ENCODE measurements at places on chromosomes 13 and 19.

DNA sequence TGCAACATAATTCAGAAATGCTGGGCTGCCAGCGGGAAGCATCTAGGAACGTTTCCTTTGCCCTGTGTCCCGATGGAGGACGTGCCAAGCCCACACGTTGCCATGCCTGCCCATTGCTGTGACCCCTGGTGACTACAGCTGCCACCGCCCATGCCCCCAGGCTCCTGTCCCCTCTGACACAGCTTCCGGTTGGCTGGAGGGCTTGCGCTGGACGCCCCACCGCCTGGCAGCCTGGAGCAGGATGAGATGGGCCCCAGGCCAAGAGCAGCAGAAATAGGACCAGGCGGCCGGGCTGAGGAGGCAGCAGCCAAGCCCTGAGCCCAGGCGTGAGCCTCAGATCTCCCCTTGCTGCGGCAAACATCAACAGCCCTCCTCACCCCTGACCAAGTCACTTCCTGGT lies 125.9 kb downstream of the COL4A2 start:
- H3K36me3 ChIP-seq: peaks cover 39% of the 10 kb centered on the region
- H3K27ac ChIP-seq: peak overlapping the region; percentile 51
- no peak overlapping the region for H3K4me3 ChIP-seq

GRCh38 chr19:55066107-55066709 lies 3.3 kb upstream of the RDH13 start:
- no peaks in the 10 kb centered on the region for H3K27me3 ChIP-seq
- no peaks in the 10 kb centered on the region for H3K36me3 ChIP-seq
- no peak for DNase-seq
- H3K27ac ChIP-seq: no peak overlapping the region
- no peak overlapping the region for H3K4me3 ChIP-seq
- H3K4me1 ChIP-seq: peaks cover 22% of the 10 kb centered on the region

DNA sequence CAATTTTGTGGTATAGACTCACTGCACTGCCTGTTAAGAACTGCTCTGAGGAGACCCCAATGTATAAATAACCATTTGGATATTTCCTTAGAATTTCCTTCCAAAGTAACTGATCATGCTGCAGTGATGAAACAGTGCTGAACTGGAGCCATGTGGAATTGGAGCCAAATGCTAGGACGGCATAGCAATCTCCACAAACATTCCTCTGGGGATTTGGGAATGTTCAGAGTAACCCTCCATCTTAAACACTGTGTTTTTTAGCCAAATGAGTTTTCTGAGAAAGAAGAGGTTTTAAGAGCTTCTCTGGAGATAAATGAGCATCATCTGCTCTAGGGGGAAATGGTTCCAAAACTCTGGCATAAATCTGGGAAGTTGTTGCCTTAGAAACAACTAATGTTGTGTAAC lies 98.2 kb downstream of the OLFM4 start:
- peaks cover 3% of the 10 kb centered on the region for H3K27me3 ChIP-seq
- no peaks in the 10 kb centered on the region for H3K4me1 ChIP-seq
- DNase-seq: no peak

DNA sequence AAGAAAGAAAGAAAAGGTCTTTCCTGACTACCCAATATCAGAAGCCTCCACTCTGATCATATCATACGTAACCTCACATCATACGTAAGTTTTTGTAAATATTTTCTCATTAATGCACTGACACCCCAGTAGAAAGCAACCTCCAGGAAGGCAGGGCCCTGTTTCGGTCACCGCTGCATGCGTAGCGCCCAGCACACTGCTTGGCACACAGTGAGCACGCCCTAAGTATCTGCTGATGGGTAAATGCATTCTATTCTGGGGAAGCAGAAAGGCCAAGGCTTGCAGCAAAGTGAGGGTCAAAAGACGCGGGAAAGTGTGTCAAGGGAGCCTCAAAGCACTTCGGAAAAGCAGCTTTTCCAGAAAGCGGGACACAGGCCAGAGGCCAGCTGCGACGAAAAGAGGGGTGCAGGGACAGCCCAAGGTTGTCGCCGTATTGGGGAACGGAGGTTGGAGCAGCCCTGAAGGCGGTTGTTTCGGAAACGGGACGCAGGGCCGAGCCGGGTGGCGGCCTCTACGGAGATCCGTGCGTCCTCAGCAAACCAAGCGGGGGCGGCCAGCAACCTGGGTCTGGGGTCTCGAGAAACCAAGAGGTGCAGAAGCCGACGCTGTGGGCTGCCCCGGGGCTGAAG lies 463 bp downstream of the SUGP1 start:
- H3K4me3 ChIP-seq: peak overlapping the region; percentile 80
- no peaks in the 10 kb centered on the region for H3K27me3 ChIP-seq
- no peak for DNase-seq

DNA sequence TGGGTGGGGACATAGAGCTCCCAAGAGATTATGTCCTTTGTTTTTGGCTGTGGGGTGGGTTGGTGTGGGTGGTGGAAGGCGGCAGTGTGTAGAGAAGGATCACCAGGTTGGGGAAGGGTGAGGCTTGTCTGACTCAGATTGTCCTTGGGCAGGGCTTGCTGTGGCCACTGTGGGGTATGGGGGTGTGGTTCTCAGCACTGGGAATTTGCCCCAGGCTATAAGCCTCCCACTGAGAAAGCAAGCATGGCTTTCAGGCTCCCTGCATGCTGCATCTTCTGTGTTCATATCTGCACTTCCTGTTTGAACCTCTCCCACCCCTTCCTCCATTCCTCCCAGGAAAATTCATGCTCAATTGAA lies 34.9 kb downstream of the DNAJC15 start:
- H3K4me3 ChIP-seq: no peak overlapping the region
- peak; percentile 24 for DNase-seq
- H3K27me3 ChIP-seq: no peaks in the 10 kb centered on the region
- H3K4me1 ChIP-seq: peaks cover 54% of the 10 kb centered on the region

- H3K27ac ChIP-seq: peak overlapping the region; percentile 95
- H3K36me3 ChIP-seq: peaks cover 32% of the 10 kb centered on the region
- H3K27me3 ChIP-seq: no peaks in the 10 kb centered on the region
- DNase-seq: peak; percentile 60
- H3K4me1 ChIP-seq: peaks cover 78% of the 10 kb centered on the region
- no peak overlapping the region for H3K4me3 ChIP-seq
Observed at GRCh38 chr19:11096210-11096841, 7.1 kb downstream of the LDLR start.

DNA sequence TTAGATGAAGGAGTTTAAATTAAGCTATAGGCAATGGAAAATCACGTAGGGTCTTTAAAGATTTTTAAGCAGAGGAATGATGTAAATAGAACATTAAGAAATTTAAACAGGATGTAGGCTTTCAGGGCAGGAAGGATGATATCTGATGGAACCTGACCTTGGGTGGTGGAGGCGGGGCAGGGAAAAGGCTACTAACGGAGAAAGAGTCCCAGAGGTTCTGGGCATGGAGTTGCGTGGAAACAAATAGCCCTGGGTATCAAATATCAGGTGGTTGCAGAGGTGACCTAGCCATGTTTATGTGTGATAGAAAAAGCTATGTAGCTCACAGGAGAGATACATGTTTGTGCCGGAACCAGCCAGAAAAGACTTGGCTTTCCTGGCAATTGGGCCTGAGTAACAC lies 7.8 kb upstream of the CDK8 start:
- H3K27ac ChIP-seq: no peak overlapping the region
- H3K36me3 ChIP-seq: no peaks in the 10 kb centered on the region
- no peaks in the 10 kb centered on the region for H3K4me1 ChIP-seq
- no peak for DNase-seq

DNA sequence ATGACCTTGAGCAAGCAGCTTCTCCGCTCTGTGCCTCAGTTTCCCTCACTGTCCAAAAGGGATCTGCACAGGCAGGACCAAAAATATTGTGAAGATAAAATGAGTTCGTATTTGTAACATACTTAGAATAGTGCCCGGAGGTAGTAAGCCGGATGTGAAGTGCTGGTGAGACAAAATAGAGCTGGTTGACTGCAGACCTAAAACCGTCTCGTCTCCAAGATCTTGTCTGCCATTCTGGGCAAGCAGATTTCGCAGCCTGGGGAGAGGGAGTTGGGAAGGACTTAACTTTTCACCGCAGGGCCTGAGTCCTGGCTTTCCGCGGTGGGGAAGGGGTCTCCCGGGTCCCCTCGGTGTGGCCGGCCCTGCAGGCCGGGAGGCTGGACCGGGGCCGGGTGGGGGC lies 8.2 kb upstream of the BBC3 start:
- H3K4me1 ChIP-seq: peaks cover 17% of the 10 kb centered on the region
- DNase-seq: no peak
- no peak overlapping the region for H3K27ac ChIP-seq
- no peak overlapping the region for H3K4me3 ChIP-seq
- H3K36me3 ChIP-seq: no peaks in the 10 kb centered on the region

GRCh38 chr13:33554919-33555791 lies 262.8 kb upstream of the RFC3 start:
- H3K27me3 ChIP-seq: no peaks in the 10 kb centered on the region
- H3K4me3 ChIP-seq: no peak overlapping the region

DNA sequence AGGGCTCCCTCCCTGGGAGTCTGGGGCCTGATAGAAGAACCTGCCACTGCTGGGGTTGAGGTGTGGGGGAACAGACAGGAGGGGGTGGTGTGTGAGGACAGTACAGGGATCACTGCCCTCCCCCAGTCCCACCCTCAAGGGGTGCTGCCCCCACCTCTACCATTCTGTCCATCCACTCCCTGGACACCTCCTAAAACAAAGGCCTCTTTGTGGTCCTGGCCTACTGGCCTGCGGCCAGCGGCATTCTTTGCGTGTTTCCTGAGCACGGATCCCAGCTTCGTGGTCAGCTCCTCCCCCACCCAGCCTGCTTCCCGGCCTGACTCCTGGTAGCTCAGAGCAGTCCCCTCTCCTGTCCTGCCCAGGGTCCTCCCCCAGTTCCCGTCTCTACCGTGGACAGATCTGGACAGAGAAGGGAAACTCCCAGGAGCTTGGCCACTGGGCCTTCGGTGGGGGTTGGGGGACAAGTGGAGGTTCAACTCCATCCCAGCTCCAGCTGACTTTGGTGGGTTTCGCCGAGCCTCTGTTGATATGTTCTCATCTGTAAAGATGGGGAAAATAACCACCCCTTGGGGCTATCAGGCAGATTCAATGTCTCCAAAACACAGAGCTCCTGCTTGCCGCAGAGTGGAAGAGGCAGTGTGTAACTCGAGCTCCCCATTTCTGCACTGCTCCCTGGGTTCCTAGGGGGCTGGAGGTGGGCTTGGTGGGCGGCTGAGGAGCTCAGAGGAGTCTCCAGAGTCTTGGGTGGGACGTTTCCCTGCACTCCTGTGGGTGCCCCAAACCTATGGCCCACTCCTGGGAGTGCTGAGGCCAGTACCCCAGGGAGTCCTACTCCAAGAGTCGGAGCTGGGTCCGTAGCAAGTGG lies 48.7 kb downstream of the LYL1 start:
- peaks cover 93% of the 10 kb centered on the region for H3K4me1 ChIP-seq
- H3K27me3 ChIP-seq: no peaks in the 10 kb centered on the region
- peak overlapping the region; percentile 18 for H3K4me3 ChIP-seq

DNA sequence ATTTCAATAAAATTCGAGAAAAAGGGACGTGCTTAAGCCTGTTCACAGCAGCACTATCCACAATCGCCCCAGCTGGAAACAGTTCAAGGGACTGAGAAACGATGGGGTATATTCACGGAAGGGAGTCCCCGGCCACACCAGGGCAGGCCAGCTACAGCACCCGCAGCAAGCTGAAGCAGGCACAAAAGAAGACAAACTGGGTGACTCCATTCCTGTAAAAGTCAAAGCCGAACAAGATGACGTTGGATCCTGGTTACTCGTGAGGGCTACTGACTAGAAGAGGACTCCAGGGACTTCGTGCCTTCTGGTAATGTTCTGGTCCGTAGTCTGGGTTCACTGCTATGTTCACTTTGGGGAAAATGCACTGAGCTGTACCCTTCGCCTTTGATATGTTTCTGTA lies 57.6 kb downstream of the COL4A1 start:
- peaks cover 67% of the 10 kb centered on the region for H3K4me1 ChIP-seq
- peak overlapping the region; percentile 76 for H3K27ac ChIP-seq
- DNase-seq: no peak
- H3K4me3 ChIP-seq: no peak overlapping the region
- no peaks in the 10 kb centered on the region for H3K36me3 ChIP-seq
- no peaks in the 10 kb centered on the region for H3K27me3 ChIP-seq

DNA sequence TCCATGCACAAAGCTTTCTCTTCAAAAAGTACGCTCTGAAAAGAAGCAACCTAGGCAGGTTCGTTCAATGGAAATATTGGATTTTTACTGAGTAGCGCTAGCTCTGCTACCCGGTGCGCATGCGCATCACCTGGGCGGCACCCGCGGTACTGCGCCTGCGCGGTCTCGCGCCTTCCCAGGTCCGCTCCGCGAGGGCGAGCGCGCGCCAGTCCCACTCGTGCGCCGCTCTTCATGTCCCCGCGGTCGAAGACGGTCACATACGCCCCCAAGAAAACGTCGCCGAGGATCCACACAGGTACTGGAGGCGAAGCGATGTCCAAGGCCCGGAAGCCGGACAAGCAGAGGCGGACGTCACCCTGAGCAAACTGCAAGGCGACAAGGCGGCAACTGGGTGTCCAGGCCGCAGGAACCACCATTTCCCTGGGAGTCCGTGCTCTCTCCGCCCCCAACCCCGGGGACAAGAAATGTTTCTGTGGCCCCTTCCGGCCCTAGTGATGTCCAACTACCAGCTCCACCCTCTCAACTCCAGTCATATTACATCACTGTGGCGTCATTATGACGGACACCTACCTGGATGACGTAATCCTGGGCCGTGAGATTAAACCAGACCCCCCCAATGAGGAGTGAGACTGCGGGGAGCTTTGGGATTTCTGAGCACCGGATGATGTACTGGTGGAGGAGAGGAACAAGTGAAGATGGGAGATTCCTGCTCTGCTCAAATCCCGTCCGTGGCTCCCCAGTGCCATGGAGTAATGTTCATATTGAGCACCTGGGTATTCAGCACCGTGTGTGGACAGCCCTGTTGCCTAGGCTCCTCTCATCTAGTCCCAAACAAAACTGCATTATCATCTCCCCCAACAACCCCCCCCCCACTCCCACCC lies 4.8 kb upstream of the KCNC3 start:
- H3K4me1 ChIP-seq: no peaks in the 10 kb centered on the region
- H3K36me3 ChIP-seq: no peaks in the 10 kb centered on the region
- H3K27ac ChIP-seq: no peak overlapping the region
- peaks cover 52% of the 10 kb centered on the region for H3K27me3 ChIP-seq

GRCh38 chr13:59686798-59687394 lies 476.8 kb downstream of the DIAPH3 start:
- no peaks in the 10 kb centered on the region for H3K36me3 ChIP-seq
- no peak overlapping the region for H3K4me3 ChIP-seq
- DNase-seq: no peak
- H3K27me3 ChIP-seq: no peaks in the 10 kb centered on the region
